Left ventricle myocardium inferior (tissue), 1 donor: ENCODE measurements at places on chromosomes 7 and 10. TPM values are rescaled to one million over a fixed set of nuclear protein-coding genes. Genes with fewer than 3 reads are reported as not detected.
A peak's percentile ranks its signal among the peaks of the same experiment; 100 is the strongest.

The PRTFDC1 gene
- 1.5 TPM for total RNA-seq

DNA sequence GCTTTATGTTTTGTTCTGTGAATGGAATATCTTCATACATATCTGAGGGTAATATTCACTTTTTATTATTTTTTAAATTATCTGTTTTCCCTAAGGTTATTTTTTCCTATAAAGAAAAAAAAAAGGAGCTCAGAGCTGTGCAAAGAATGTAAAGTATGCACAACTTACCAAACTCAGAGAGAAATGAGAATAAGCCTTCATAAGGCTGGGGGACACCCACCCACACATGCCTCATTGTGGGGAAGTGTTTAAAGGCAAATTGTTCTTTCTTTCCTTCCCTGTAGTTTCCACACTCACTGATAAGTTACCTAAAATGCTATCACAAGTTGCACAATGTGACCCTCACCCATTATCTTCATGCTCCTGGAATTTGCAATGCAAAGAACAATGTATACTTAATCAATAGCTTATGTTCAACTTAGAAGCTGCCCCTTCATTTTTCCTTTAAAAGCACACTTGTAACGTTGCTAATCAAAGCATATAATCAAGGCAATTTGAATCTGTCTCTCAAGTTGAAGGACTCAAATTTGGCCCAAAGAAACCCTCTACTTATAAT, 108.1 kb downstream of the GNAT3 start:
- H3K36me3 ChIP-seq = no peaks in the 10 kb centered on the region
- H3K4me3 ChIP-seq = no peak overlapping the region

DNA sequence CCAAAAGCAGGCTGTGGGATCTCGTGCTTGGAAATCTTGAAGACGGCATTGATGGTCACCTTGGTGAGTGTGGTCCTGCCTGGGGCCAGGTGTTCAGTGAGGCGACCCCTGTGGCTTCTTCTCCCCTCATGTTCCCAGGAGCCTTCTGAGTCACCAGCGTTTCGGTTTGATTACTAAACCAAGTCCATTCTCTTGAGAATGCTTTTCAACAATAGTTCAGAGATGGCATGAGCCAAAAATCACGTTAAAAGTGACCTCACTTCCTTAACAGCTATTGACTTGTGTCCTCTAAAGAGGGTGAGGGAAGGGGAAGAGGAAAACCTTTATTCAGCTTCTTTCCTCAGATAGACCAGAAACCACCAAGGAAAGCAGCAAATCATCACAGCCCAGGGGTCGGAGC, 315.2 kb downstream of the GATA3 start:
- peak overlapping the region; percentile 81 for H3K27ac ChIP-seq
- no peak for DNase-seq
- no peaks in the 10 kb centered on the region for H3K27me3 ChIP-seq
- H3K36me3 ChIP-seq = no peaks in the 10 kb centered on the region

GRCh38 chr7:69630292-69630691, 32.0 kb downstream of the AUTS2 start:
- H3K4me1 ChIP-seq = peaks cover 24% of the 10 kb centered on the region
- no peak overlapping the region for H3K4me3 ChIP-seq
- H3K36me3 ChIP-seq = no peaks in the 10 kb centered on the region
- peak overlapping the region; percentile 18 for H3K27ac ChIP-seq
- no peak for DNase-seq
- no peaks in the 10 kb centered on the region for H3K27me3 ChIP-seq

The FAM25A gene
- total RNA-seq = not detected

DNA sequence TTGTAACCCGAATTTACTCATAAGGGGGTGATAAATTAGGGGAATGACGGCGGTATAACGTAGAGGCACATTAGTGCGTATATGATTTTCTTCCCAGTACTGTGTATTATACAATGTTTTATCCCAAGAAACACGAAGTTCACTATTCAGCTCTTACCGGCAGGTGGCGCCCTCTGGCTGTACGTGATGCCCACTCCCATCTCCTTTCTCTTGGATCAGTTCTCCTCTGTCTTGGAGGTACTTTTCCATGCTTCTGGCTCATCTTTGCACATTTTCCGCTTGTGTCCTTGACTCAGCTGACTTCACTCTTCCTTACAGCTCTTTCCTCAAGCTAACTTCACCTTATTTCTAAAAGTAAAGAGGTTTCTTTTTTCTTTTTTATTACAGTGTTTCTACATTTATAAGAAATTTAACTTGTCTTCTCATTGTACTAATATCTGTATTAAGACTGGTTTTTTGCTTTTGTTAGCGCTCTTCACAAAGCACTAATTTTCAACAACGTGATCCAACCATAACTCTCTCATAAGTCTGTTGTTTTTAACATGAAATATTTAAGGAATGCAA, 21.3 kb downstream of the TMEM176B start:
- no peaks in the 10 kb centered on the region for H3K36me3 ChIP-seq
- H3K4me3 ChIP-seq = no peak overlapping the region
- H3K27me3 ChIP-seq = no peaks in the 10 kb centered on the region
- DNase-seq = peak; percentile 85
- H3K27ac ChIP-seq = no peak overlapping the region
- H3K4me1 ChIP-seq = peaks cover 7% of the 10 kb centered on the region

GRCh38 chr7:85095806-85096205, 91.0 kb downstream of the SEMA3D start:
- H3K27me3 ChIP-seq = no peaks in the 10 kb centered on the region
- DNase-seq = no peak
- H3K4me1 ChIP-seq = peaks cover 20% of the 10 kb centered on the region
- H3K4me3 ChIP-seq = no peak overlapping the region
- H3K27ac ChIP-seq = peak overlapping the region; percentile 48
- H3K36me3 ChIP-seq = no peaks in the 10 kb centered on the region

DNA sequence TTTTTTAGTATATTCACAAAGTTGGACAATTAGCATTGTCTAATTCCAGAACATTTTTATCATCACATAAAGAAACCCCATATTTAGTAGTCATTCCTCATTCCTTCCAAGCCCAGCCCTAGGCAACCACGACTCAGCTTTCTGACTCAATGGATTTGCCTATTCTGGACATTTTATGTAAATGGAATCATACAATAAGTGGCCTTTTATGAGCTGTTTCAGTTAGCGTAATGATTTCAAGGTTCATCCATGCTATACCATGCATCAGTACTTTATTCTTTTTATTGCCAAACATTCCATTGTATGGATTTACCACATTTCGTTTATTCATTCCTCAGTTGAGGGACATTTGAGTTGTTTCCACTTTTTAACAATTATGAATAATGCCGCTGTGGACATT, 249.2 kb downstream of the DYNC1I1 start:
- no peak for DNase-seq
- no peaks in the 10 kb centered on the region for H3K27me3 ChIP-seq
- H3K36me3 ChIP-seq = no peaks in the 10 kb centered on the region
- no peak overlapping the region for H3K4me3 ChIP-seq
- H3K27ac ChIP-seq = no peak overlapping the region

The PLEKHS1 gene
- not detected for total RNA-seq

DNA sequence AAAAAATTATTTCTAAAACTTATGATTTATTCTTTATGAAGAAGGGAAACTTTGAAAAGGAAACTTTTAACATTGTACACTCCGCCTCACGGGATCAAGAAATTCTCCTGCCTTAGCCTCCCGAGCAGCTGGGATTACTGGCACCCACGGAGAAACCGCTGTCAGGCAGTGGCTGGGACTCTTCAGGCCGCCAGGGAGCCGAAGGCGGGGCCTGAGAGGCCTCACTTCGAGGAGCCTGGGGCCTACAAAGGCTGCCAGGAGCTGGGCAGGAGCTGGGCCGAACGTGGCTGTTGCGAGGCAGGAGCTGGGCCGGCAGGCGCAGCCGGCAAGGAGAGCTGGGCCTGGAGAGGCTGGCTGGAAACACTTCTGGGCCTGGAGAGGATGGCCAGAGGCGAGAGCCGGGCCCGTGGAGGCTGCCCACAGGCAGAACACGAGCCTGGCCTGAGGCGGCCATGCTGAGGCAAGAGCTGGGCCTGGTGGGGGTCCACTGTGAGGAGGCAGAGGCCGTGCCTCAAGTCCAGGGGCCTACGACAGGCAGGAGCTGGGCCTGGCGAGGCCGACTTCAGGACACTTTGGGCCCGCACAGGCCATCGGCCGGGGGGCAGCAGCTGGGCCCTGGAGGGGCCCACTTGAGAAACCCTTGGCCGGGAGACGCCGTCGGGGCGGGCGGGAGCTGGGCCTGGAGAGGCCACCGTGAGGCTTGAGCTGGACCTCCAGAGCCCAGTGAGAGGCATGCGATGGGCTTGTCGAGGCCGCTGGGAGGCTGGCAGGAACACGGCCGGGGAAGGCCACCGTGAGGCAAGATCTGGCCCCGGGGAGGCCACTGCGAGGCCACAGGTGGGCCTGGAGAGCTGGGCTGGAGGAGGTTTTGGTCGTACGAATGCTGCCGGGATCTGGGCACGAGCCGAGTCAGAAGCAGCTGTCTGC, 23.7 kb downstream of the MDH2 start:
- peak overlapping the region; percentile 42 for H3K27ac ChIP-seq
- H3K27me3 ChIP-seq = no peaks in the 10 kb centered on the region
- H3K36me3 ChIP-seq = peaks cover 10% of the 10 kb centered on the region
- peak; percentile 40 for DNase-seq
- peaks cover 48% of the 10 kb centered on the region for H3K4me1 ChIP-seq

The GPER1 gene
- total RNA-seq = 3.0 TPM

GRCh38 chr10:50636618-50637579, 13.1 kb upstream of the SGMS1 start:
- no peak for DNase-seq
- no peak overlapping the region for H3K4me3 ChIP-seq
- H3K27ac ChIP-seq = no peak overlapping the region
- H3K4me1 ChIP-seq = no peaks in the 10 kb centered on the region
- no peaks in the 10 kb centered on the region for H3K27me3 ChIP-seq
- H3K36me3 ChIP-seq = no peaks in the 10 kb centered on the region

DNA sequence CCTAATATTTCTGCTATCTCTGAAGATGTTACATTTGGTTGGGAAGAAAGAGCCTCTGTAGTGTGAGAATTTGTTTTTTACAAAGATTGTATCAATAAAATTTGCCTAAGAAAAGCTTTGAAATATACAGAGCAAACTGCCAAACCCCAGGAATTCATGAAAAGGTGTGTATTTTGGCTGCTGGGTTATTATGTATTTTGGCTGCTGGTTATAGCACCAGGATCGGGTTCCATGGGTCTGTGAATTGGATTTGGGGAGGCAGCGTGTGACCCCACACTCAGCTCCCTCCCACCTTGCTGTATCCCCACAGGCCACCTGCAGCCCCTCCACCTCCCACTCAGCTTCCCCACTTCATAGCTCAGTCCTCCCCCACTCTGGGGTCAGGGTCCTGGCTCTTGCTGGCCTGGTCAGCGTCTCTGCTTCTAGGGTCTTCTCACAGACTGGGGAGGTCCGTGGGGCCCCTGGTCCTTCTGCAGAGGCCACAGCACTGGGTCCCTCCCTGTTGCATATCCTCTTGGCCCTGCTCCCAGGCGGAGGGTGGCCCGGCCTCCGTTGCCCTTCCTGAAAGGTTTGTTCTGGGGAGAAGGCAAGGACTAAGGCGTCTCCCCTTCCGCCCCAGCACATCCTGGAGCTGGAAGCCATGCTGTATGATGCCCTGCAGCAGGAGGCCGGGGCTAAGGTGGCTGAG, 24.0 kb upstream of the DPYSL4 start:
- H3K27me3 ChIP-seq = no peaks in the 10 kb centered on the region
- H3K36me3 ChIP-seq = peaks cover 5% of the 10 kb centered on the region
- H3K4me3 ChIP-seq = peak overlapping the region; percentile 37

GRCh38 chr7:112398534-112398933, 51.7 kb upstream of the IFRD1 start:
- H3K36me3 ChIP-seq = no peaks in the 10 kb centered on the region
- DNase-seq = no peak
- H3K4me1 ChIP-seq = no peaks in the 10 kb centered on the region
- H3K4me3 ChIP-seq = no peak overlapping the region

- no peaks in the 10 kb centered on the region for H3K36me3 ChIP-seq
- H3K27ac ChIP-seq = no peak overlapping the region
These were observed 329.3 kb downstream of the FRMD4A start for GRCh38 chr10:14001298-14002040.
